ENCODE measurements at places on chromosomes 16 and 17.

- no peak for DNase-seq
These were observed 19.8 kb upstream of the ADGRG1 start for GRCh38 chr16:57608462-57609113.

GRCh38 chr17:55351226-55351625 is 70.4 kb downstream of the MMD start:
- DNase-seq, result no peak

DNA sequence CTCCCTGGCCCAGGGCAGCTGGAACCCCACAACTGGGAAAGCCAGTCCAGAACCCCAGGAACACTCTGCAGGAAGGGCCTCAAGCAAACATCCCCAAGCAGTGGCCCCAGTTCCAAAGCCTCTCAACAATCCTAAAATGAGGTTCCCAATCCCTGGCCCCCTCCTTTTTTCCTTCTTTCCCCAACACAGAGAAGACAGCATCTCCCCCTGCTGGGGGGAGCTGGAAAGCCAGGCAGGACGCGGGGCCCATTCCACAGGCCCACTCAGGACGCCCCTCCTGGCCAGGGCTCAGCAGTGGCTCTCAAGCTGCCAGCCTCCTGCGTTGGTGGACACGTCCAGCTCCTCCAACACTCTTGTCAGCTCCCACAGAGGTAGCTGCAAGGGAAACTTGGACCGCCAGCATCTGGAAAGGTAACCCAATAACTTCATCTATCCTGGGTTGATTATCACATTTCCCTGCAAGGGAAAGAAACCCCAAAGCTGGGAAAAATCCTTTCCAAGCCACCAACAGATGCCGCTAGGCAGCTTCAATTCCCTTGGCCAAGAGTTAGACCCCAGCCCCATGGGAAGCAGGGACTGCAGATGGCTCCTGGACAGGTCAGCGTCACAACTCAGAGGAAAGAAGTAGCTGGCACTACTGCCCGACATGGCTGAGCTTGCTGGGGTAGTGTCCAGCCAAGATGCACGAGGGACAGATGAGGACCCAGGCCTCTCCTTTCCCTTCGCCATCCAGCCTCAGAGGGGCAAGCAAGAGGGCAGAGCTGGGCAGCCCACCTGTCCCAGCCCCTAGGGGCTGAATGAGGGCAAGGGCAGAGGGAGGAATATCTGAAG is 7.6 kb downstream of the HDAC5 start:
- DNase-seq, result no peak

- DNase-seq, result no peak
These were observed 13.5 kb upstream of the ERCC4 start for GRCh38 chr16:13906168-13907089.

GRCh38 chr16:66751053-66751302 is 431 bp downstream of the DYNC1LI2 start:
- no peak for DNase-seq

DNA sequence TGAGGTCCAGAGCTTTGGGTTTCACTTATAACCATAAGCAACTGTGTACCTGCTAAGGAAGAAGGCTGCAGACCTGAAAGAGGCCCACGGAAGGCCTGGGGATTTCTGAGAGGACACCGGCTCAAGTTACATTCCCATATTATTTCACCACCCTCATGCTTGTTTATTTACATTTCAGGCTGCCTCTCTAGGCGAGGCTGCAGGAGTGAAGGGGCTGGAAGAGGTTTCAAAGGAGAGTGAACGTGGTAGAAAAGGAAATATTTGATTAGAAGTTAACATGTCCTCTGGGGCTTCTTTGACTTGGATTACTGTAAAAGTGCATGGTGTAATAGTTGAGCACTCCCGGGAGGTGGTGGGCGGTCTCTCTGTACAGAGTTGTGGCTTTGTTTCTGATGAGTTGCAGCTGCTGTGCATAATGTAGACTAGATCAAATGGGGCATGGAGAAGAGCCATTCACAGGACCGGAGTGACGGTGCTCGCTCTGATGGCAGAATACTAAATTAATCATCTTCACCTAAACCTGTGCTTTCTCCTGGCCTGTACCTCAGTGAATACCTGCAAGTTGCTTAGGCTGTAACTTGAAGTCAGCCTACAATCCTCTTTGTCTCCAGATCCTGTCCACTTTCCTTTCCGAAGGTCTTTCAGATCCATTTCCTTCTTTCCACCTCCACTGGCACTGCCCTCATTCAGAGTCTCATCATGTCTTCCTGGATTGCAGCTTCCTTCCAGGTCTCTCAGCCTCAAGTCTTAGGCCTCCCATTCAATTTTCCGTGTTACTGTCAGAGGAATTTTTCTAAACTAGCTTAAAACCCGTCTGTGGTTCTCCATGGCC is 1.9 kb upstream of the CPD start:
- peak; percentile 48 for DNase-seq

DNA sequence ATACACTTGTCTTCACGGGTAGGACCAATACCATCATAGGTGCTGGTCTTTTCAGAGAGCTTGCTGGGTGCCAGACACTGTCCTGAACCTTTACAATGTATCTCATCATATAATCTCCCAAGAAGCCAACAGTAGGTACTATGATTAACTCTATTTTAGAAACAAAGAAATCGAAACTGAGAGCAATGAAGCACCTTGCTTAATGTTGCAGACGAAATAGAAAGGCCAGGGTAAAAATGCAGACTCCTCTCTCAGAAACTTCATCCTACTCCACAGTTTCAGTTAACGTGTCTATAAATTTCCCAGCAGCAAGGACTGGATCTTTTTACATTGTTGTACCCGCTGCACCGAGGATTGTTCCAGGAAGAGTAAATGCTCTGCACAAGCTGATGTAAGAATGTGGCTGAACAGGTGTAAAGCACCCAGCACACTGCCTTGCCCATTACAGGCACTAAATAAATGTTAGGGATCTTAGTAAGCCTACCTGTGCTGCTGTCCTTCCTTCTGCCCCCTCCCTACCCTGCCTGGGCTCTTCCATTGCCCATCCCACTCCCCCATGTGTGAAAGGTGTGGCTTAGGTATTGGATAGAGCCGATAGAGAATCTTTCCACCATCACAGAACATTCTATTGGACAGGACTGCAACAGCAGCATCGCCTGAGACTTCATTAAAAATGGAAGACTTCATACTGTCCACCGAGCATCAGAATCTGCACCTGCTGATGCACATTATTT is 476.7 kb downstream of the SOX9 start:
- no peak for DNase-seq

DNA sequence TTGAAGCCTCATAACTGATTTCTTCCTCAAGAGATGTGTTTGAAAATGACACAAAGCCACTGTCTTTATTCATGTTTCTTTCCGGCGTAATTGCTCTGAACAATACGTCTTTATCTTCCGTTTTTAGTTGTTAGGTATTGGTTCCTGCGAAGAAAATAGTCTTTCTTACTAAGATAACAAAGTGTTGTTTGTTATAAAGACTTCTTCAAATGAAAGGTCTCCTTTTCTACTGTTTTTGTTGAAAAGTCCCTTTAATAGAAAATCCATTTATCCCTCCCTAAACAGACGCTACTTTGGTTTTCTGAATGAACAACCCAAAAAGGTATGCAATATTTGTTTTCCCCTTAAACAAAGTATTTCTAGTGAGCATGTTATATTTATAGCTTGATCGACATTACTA is 469.1 kb downstream of the KCNJ18 start:
- DNase-seq, result no peak

DNA sequence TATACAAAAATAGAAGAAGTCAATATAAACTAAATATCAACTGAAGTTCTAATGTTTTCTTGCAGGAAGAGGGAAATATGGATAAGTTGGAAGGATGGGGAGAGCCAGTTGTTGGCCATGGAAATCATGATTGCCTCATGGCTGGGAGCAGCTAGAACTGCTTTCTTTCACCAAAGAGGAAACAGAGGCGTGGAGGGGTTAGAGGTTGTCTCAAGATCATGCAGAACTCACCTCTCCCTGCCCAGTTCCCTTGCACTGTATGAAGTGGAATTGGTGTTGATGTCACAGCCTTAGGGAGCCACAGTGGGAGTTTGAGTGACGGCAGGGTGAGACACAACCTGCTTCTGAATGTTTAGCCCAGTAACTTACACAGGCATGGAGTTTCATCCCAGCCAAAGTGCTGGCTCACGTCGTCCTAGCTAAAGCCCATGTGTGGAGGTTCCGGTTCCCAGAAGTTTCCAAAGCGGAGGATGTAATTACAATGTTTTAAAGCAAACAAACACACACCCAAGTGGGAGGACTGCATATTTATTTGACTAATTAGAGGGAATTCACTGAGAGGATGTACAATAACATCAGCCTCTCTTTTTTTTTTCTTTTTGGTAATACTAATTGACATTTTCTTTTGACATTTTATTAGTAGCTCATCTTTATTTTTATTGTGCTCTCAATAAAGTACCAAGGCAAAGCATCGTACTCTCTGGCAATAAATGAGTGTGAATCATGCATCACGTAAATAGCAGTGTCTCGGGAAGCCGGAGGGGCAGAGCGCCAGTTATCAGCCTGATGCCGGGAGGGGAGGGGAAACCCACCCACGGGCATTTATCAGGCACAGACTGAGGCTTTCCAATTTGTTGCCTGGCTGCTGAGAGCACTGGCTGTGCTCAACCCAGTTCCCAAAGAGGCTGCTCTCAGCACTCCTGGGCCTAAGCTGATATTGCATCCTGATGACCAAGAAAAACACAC is 118.7 kb upstream of the CDH5 start:
- DNase-seq, result peak; percentile 52

DNA sequence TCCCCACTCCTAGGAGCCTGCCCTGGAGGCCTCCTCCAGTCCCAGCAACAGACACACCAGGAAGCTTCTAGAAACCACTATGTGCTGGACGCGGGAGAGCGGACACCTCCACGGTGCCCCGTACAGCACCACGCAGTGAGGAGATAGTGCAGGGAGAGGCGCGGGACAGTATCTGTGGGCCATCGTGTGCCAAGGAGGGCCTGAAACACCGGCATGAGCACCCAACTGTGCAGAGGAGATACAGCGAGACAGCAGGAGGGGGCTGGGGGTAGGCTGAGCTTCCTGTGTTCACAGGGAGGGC is 57.7 kb downstream of the ZNF778 start:
- DNase-seq, result no peak

GRCh38 chr16:19071811-19072777 is 4.7 kb downstream of the COQ7 start:
- DNase-seq, result peak; percentile 42

DNA sequence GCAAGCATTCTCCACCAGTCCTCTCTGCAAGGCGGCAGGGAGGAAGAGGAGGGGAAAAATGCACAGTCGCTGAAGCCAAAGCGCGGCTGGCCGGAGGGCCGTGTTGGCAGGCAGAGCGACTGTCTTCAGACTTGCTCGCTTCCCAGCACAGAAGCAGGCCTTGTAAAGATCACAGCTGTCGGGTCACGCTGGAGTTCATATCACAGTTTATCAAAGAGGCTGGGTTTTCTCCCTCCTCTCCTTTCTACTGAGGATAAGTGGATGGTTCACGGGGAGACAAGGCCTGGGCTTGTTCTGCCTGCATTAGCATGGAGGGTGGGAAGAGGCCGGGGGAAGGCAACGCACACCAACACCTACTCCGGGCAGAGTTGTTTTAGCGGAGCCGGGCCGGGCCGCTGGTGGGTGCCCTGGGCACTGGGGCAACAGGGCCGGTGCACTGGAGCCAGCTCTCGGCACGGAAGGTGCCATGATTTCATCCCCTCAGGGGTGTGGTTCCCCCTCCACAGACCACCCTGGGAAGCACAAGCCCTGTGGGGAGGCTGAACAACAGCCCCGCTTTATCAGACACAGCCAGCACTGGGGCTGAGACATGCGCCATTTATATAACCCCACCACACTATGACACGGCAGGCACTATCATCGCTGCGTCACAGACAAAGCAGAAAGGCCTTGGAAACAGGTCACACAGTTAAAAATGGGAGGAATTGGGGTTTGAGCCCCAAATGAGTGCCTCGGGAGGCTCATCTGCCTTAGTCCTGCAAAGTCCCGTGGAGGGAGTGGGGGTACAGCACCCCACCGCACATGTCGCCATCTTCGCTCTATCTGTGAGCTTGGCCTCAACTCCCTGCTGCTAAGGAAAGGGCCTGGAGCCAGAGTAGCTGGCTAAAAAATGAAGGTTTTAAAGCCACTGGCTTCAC is 40.3 kb upstream of the MTSS2 start:
- DNase-seq, result peak; percentile 85

- DNase-seq, result no peak
These were observed 10.4 kb downstream of the ERAL1 start for GRCh38 chr17:28864991-28865849.

DNA sequence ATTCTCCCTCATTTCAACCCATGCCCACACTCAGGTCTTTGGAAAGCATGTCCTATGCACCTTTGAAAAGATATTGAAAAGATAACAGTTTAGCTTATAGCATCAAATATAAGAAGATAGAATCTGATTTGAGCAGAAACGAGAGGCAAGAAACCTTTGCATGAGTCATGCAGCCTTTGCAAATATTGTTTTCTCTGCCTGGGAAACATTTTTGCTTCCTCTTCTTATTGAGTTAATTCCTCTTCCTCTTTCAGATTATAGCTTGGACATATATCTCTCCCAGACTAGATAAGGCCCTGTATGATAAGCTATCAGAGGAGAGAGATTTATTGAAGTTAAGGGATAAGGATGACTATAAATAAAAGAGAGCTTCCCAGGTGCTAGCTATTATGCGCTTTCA is 46.1 kb upstream of the KCNJ2 start:
- no peak for DNase-seq

GRCh38 chr16:81450783-81451491 is 6.3 kb downstream of the CMIP start:
- DNase-seq, result no peak

GRCh38 chr16:20320178-20320577 is 7.1 kb downstream of the GP2 start:
- no peak for DNase-seq

DNA sequence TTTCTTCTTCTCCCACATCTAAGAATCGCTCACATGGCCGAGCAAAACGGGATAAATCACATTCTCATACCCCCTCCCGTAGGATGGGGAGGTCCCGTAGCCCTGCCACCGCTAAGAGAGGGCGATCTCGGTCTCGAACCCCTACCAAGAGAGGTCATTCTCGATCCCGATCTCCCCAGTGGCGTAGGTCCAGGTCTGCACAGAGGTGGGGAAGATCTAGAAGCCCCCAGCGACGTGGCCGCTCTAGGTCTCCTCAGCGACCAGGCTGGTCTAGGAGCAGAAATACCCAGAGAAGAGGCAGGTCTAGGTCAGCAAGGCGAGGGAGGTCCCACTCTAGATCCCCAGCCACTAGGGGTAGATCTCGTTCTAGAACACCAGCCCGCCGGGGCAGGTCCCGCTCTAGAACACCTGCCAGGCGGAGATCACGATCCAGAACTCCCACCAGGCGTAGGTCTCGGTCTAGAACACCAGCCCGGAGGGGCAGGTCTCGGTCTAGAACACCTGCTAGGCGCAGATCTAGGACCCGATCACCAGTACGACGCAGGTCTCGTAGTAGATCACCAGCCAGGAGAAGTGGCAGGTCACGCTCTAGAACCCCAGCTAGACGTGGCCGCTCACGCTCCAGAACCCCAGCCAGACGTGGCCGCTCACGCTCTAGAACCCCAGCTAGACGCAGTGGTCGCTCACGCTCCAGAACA is 9.6 kb downstream of the SRRM2 start:
- DNase-seq, result no peak
